CD4-positive, alpha-beta T cell treated with Interleukin-6 for 4 hours (primary cell): ENCODE measurements at places on chromosomes 16 and 17.
A peak's percentile ranks its signal among the peaks of the same experiment; 100 is the strongest.

DNA sequence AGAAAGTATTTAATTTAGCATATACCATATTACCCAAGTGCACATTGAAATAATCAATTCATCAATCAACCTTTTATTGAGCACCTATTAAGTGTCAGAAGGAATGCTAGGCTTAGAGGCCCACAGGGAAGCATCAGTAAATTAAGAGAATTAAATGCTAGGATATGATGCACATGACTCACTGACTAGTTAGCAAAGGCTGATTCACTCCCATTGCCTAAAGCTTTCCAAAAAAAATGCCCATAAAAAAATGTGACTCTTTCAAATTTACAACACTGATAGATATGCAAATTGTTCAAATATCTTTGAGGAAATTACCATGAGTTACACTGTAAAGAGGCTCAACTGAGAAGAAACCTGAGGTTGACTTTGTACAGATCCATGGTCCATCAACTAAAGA lies 883.3 kb downstream of the CDH11 start:
- DNase-seq: no peak

DNA sequence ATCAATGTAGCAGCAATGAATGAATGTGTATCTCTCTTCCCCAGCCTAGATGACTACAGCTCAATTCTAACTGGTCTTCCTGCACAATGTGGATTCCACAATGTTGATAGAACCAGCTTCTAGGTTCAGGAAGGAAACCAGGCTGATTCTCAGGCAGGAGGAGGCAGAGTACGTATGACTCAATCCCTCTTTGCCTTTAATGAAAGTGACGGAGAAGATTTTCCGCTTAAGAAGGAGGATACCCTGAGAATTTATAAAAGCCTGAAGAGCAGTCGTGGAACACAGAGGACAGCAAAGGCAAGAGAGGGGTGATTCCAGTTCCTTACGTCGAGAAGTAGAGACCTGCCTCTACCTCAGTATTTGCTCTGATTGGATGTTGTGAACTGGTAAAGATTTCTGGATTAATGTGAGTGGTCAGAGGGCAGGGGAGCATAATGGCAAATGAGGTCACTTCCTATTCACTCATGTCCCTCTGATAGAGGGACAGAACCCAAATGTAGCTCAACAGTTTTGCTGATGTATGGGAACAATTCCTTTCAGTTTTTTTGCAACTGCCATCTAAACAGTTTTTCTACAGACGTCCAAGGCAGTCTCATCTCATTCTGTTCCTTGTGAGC lies 15.0 kb upstream of the SLC16A11 start:
- no peak for DNase-seq

DNA sequence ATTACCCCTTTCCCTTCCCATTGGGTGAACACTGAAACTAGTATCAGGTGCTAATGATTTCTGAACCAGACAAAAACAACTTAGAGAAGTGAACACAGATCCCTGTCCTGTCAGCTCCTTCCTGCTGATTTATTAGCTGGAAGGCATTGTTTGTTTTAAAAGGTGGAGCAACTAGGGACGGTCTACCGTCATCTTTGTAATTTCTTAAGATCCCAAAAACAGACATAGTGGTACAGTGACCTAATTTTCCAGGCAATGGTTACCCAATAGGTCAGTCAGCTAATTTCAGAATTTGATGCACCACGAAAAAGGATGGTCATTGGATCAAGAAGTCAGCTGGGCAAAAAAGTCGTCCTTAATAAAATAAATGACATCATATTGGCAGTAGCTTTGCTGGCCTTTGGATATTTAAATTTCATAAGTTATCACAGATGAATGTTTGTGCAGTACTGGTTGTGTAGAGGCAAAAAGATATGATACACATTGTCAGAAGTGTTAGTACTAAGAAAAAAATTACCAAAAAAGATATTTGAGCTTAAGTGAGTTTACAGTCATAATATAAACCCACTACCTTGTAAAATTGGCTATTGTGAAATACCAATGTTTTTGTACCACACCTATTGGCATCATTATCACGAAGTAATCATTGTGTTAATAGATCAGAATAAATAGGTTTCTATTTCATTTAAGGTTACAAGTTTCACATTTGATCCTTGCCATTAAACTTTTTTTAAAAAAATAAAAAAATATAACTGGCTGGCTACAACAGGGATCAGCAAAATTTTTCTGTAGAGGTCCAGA lies 27.2 kb upstream of the KCNJ16 start:
- DNase-seq: no peak

- no peak for DNase-seq
Observed at GRCh38 chr16:88839026-88839529, 17.7 kb downstream of the GALNS start.

GRCh38 chr17:79943347-79944241 lies 92.1 kb downstream of the TBC1D16 start:
- no peak for DNase-seq

GRCh38 chr16:19717741-19718623 lies at the start of the genes IQCK and KNOP1:
IQCK (plus strand) TSS chr16:19718271; CDS start chr16:19718307, 36 bp downstream.
KNOP1 (minus strand) TSS chr16:19718227; CDS start chr16:19715035, 3,192 bp downstream.
- DNase-seq: peak; percentile 89
